Foreskin melanocyte (primary cell): ENCODE measurements at places on chromosomes 12 and 14.

GRCh38 chr12:84814664-84815245 lies 97.8 kb downstream of the SLC6A15 start:
- DNase-seq = no peak

- DNase-seq = no peak
Observed at GRCh38 chr12:44968965-44969364, 81.9 kb downstream of the DBX2 start.

- no peak for DNase-seq
Observed at GRCh38 chr14:77206261-77206824, 24.7 kb downstream of the TMEM63C start.

DNA sequence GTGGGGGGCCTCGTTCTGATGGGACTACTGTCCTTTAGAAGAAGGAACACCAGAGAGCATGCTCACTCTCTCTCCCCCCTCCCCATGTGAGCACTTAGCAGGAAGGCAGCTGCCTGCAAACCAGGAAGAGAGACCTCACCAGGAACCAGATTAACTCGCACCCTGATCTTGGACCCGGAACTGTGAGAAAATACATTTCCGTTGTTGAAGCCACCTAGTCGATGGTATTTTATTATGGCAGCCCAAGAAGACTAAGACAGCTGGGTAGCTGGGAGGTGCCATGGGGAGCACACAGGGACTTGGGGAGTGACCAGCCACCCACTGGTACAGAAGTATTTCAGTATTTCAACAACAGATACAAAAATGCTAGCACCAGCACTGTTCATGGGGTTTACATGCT lies 59.0 kb downstream of the VCPKMT start:
- DNase-seq = no peak

GRCh38 chr12:108517288-108518100 lies 2.4 kb downstream of the FICD start:
- DNase-seq = no peak

DNA sequence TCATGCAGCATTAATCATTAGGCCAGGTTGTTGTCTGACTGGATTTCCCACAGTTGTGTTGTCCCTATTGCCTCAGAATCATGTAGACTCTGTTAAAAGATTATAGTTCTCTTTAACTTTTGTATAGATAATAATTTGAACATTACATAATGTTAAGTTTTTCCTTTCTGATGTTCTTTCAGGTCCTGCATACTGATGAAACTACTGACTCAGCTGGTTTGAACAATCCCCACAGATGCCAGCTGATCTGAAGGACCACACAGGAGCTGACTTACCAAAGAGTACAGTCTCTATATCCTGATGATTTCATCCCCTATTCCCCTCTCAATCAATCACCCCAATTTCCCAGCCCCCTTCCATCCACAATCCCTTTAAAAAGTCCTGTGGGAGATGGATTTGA lies 341.2 kb upstream of the MGAT4C start:
- no peak for DNase-seq

DNA sequence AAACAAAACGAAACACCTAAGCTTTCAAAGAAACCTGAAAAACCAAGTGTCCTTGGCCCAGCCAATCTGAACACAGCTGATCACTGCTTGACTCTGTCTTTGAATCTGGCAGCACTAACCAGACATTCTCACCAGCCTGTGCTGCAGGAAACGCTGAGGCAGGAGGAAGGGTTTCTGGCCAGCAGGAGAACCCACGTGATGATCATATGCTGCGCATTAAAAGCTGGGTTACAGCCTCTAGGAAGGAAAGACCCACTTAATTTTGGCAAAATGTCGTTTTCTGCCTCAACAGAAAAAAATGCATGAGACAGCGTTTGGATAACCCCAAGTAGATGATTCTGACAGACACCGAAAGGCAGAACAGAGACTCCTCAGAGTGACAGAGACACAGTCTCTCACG lies 9.8 kb downstream of the APPL2 start:
- DNase-seq = peak; percentile 90

- DNase-seq = no peak
Observed at GRCh38 chr14:30283822-30284446, 275.0 kb upstream of the G2E3 start.

DNA sequence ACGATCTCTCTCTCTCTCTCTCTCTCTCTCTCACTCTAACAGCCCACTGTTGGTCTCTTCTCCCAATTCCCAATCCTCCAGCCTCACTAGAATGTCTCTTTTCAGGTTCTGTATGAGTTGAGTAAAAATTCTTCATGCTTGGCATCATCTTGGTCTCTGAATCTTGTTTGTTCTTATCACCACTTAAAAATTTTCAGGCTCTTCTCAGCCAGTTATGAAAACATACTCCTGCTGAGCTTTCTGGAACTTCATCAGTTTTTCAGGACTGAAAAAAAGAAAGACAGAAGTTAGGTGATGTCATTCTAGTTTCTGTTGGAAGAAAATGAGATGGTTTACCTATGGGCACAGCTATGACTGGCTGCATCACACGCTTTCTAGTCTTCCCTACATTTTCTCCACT lies 11.5 kb upstream of the IL22 start:
- DNase-seq = no peak

- no peak for DNase-seq
Observed at GRCh38 chr14:83184531-83184930, 1650.9 kb upstream of the SEL1L start.

- DNase-seq = no peak
Observed at GRCh38 chr12:19369691-19370148, 69.6 kb upstream of the AEBP2 start.

- DNase-seq = peak; percentile 54
Observed at GRCh38 chr12:32365473-32366064, 33.8 kb upstream of the FGD4 start.
